Activated CD8-positive, alpha-beta memory T cell treated with anti-CD3 and anti-CD28 coated beads, Interleukin-2, amount 10 ng/mL, durations not matched to agents 7 days and 5 days (primary cell): ENCODE measurements at places on chromosomes 7 and 10.

GRCh38 chr7:2894118-2894940, 50.2 kb upstream of the GNA12 start:
- DNase-seq: peak; percentile 83

GRCh38 chr7:148587076-148587475, 3.5 kb upstream of the C7orf33 start:
- no peak for DNase-seq

DNA sequence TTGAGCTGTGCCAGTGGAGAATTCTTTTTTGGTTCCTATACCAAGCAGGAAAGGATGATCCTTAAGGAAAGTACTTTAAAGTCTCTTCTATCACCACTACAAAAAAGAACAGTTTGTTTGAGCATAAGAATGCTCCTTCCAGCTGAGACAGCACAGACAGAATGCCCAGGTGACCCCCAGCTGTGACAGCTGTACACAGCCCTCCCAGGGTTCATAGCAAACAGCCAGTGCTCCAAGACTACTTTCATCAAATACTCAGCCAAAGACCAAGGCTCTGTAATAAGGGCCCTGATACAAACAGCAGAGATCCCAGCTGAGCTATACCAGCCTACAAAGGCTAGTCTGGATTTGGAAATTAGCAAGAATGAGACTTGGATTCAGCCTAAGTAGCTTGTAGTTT, 65.7 kb downstream of the NXPH1 start:
- DNase-seq: no peak

- DNase-seq: peak; percentile 46
Observed at GRCh38 chr10:80168679-80169380, 36.3 kb downstream of the PLAC9 start.

DNA sequence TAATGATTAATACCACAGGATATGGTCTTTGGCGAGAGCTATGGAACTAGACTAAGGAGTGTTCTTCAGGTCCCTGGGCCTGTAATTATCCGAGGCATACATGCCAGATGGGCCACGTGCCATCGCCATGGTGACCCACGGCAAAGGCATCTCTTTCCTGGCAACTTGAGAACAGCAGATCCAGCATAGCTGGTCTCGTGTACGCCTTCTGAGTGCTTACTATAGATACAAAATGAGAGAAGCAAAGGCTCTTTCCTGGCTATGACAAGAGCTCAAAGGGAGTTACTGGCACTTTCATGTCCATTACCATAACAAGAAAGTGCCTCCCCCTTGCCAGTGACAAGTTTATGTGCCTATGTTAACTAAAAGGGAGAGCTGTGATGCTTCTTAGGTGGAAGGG, 26.0 kb upstream of the GLI3 start:
- DNase-seq: no peak

GRCh38 chr7:65379318-65379717, 5.7 kb downstream of the ZNF92 start:
- DNase-seq: no peak

DNA sequence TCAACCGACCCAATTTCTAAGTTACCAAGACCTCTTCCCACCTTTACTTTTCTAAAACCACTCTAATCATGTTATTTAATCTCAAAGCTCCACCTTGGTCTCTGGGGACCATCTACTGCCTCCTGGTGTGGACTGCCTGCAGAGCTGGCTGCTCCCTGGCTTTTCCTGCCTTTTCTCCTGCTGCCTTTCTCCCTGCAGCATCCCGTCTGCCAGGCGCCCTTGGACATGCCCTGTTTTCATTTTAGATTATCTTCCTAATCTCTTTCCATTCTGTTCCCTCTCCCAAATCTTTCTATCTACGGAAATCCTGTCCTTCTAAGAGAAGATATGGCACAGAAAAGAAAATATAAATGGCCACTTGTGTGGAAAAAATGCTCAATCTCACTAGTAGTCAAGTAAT, 23.1 kb downstream of the TCAF1 start:
- DNase-seq: no peak

- DNase-seq: no peak
Observed at GRCh38 chr10:3834404-3834803, 49.4 kb upstream of the KLF6 start.
